ENCODE measurements at places on chromosomes 5 and 9. TPM values are rescaled to one million over a fixed set of nuclear protein-coding genes. Genes with fewer than 3 reads are reported as not detected.

DNA sequence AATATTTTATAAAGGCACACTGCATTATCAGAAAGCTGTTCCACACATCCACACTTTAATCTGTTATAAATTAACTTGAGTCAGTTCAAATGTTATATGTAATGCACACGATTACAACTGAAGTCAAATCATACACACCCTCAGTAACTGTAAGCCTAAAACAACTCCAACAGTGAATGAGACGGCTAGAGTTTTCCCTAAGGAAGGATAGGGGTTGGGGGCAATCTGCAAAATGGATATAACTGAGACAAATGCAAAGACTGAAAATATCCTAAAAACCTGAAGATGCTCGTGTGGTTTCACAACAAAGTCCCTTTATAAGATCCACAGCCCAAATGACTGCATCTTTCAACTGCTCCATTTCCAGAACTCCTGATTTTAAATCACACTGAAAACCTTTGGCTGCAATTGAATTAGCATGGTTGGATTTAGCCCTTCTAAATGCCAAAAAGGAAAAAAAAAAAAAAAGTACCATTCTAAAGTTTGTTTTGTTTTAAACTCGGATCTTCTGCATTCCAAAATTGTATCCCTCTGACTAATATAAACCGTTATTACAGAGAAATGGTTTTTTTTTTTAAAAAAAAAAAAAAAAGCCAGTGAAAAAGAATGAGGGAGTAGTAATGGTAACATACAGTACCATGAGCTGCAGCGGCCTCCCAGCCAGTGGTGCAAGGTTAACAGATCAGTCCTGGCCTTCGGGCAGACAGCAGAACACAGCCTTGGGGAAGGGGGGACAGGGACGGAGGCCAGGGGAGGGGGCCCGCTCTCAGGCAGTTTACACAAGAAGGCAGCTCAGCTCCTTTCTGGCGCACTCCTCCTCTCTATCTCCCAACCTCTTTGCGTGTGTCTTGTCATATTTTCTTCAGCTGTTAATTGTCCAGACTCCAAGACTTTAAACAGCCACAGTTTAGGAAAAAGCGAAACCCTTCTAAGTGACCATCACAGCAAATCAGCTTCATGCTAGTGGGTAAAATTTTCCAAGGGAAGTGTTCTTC, 166.1 kb downstream of the BNC2 start:
- DNase-seq: no peak

DNA sequence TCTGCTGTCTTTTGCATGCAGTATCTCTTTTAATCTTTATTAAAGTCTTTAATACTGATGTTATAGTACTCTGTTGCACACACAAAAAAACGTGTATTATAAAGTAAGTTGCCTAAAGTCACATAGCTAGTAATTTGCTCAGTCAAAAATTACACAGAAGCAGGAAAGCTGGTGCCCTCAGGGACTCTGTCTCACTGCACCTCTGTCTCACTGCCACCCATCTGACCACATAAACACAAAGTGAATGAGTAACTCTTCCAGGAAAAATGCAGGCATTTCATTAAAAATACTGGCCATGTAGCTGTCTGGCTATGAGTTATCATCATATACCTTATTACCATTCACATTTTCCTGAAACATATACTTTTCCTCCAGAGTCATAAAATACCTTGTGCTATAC, 591.7 kb downstream of the CSNK1G3 start:
- DNase-seq: no peak

Gene SPINK6
- not detected for polyA plus RNA-seq

- DNase-seq: no peak
Measured at GRCh38 chr5:30001826-30002225, 1191.7 kb upstream of the CDH6 start.

DNA sequence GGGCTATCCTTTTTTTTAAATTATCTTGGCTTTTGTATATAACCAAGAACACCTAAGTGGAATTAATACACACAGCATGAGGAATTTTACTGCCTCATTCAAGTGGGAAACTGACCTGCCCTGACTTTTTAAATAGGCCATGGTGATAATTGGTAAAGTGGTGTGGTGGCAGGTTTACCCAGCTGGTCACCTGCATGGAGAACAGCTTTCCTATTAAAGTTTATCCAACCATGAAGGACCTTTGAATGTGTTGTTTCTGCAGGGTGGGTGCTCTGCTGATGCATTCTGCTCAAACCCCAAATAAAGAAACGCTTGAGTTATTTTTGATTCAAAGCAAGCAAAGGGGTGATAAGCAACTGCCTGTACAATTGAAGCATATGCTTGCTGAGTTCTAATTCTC, 261.0 kb upstream of the GRIN3A start:
- DNase-seq: no peak

DNA sequence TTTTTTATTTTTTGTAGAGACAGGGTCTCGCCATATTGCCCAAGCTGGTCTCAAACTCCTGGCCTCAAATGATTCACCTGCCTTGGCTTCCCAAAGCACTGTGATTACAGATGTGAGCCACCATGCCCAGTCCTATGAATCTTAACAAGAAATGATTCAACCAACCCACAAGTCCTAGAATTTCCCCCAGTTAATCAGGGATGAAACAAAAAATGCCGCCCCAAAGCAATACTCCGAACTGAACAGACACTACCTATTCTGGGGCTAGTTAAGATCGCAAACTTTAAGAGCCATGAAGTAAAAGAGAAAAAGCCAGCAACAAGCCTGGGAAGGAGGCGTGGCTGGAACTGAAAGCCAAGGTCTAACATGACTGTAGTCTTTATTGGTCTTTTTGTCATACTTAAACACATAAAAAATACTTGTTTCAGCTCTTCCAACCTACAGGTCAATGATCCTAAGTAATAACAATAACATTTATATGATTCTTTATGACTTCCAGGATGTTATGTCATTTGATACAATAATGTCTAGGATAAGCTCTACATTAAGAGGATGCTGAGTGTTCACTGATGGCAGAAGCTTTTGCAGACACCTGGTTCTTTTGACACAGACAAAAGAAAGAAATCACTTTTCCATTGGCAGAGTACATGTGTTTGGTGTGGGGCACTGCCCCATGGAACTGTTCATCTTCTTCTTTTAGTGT, 361.1 kb upstream of the TLE4 start:
- no peak for DNase-seq

DNA sequence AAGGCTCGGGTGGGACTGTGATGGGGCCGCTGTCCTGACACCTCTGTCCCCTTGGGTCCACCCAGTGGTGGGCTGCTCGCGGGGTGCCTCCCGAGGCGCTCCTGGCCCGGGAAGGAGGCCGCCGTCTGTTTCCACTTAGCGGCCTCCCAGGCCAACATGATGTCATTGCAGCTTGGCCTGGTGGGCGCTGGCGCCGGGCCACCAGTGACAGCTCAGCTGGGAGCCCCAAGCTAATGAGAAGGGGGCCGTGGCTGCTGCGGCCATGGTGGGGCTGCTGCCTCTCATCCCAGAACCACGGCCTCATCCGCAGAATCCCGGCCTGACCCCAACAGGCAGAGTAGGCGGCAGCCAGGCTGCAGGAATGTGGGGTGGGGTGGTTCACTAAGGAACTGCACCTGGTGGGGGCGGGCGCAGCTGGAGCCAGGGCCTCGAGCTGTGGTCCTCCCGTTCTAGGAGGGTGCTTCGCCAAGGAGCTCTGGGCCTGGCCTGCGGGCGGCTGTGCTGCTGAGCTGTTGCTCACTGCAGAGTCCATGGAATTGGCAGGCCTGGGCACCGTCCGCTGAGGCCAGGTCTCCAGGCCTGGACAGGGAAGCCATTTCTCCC, 123.5 kb upstream of the COL5A1 start:
- DNase-seq: no peak

DNA sequence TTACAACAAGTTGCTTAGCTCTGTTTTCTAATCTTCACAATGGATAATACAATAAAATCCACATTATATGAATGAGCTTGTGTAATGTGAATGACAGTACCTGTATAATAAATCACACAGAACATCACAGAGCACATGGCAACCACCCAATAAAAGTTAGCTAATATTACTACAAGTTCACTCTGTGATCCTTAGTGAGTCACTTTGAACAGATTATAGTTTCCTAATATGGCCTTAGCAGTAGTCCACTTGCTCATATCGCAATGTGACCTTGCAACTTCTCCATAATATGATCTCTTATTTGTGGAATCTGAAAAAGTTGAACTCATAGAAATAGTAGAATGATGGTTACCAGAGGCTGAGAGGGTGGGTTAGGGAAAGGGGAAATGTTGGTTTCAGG, 361.3 kb downstream of the PTPRD start:
- DNase-seq: no peak

GRCh38 chr5:176687881-176688280, 40.6 kb downstream of the TSPAN17 start:
- DNase-seq: no peak

Gene PCDHGC3
- polyA plus RNA-seq: 56.3 TPM

DNA sequence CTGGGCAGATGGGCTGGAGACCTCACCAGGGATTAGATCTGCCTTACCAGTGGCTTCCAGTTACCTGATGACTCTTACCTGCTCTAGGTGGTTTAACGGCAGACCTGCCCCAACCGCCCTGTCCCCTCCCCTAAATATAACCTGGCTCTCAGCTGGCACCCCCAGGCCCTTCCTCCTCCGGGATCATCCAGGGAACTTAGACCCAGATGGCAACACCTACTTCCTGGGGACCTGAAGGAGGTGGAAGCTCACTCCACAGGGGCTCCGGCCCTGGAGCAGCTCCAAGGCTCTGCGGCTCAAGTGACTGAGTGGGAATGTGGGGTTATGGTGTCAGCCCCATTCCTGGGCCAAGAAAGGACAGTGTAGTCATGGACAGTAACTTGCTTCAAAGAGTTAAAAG, 130.4 kb downstream of the OLFM1 start:
- no peak for DNase-seq

GRCh38 chr5:150503977-150504620, 3.8 kb upstream of the NDST1 start:
- DNase-seq: no peak

Gene MARCOL
- not detected for polyA plus RNA-seq

- no peak for DNase-seq
Measured at GRCh38 chr5:35785601-35786085, 71.0 kb upstream of the IL7R start.

DNA sequence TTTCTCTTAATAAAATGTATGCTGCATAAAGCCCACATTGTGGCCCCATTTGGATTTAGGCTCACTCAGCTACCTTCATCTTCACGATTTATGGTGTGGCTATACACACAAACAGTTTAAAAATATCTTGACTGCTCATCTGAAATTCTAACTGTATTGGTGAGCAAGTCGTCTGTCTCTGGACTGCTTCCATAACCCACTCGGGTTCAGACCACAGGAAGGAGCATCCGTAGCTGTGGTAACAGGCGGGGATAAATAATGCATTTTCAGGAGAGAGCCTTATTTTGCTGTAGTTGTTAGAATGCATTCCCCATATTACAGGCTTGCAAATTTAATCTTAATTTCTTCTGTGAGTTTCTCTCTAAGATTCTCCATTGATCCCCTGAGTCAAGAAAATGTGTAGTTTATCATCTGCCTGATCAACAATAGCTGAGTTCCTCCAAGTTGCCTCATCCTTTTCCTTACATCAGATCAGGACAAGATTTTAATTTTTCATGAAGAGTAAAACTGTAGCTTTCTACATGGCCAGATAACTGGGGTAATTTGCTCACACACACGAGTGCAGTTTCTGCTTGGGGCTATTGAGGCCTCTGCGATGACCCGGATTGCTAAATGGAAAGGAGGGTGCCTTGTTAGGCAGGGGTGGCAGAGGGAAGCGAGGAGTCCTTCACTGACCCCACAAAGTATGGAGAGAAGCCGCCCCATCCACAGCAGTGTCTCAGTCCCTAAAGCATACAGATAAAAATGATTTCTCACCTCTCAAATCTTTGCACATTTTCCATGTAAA, 133.9 kb downstream of the FSTL4 start:
- DNase-seq: no peak

DNA sequence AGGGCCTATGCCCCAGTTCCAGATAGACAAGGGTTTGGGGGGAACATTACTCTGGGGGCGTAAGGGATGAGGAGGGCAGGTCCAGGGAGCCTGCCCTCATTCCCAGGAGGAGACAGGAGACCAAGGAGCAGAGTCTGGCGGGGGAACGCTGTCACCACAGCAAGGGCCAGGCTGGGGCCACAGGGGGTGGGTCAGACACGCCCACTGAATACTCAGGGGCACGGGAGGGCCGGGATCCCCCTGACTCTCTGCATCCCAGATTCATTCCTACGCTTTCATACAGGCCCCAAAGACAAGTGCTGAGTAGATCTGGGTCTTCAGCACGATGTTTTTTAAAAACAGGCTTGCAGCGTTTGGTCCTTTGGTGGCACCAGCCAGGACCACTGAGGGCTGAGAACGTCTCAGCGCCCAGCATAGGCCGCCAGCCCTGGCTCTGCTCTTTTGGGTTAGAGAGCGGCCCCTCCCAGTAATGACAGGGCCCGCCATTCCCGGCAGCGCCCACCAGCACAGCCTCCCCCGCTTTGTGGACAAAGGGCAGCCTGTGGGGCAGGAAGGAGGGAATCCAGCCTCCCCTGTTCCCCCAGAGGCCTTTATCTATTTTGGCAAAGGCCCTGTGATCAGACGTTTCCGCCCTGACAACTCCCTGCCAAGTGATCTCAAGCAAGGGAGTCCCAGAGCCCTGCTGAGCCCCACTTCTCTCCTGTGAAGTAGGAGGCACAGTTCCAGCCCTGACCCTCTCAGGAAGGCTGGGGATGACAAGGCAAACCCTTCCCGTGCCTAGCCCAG, 24.9 kb downstream of the NEK6 start:
- no peak for DNase-seq

DNA sequence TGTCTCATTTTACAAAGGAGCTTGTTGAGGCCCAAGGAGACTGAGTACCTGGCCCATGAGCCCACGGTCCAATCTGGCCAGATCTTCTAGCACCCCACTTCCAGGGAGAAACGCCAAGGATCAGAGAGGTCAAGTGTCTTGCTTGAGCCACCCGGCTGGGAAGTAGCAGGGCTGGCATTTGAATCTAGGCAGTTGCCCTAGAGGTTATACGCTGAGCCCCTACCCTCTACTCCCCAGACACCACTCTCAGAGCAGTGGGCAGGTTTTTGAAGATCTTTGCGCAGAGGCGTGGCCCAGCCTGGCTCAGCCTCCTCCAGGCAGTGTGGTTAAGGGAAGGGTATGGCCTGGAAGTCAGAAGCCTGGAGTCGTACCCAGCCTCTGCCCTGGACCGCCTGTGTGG, 5.8 kb upstream of the NUP214 start:
- DNase-seq: no peak

Gene BRD3
- 6.6 TPM for polyA plus RNA-seq

Gene F2RL1
- 0.15 TPM for polyA plus RNA-seq

Gene IFNA2
- not detected for polyA plus RNA-seq

DNA sequence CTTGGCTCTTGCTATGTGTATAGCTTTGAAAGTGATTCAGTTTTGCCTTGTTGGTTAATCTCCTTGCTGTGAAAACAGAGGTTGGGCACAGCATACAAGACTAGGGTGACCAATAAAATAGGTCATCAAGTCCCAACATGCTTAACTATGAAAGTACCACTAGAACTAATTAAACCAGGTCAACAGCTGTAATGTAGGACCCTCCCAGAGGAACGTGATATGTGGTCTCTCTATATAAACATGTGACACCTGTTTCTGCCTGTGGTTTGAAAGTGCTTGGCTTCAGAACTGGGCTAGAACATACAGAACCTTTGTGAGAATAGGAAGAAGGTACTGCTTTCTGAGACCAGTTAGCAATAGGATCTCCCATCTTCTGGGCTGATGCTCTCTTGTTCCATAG, 297.1 kb downstream of the FBXL7 start:
- no peak for DNase-seq

GRCh38 chr9:69985971-69986370, 57.7 kb upstream of the MAMDC2 start:
- no peak for DNase-seq

Gene FXN
- polyA plus RNA-seq: 9.2 TPM
